ENCODE measurements at places on chromosomes 4 and X.

DNA sequence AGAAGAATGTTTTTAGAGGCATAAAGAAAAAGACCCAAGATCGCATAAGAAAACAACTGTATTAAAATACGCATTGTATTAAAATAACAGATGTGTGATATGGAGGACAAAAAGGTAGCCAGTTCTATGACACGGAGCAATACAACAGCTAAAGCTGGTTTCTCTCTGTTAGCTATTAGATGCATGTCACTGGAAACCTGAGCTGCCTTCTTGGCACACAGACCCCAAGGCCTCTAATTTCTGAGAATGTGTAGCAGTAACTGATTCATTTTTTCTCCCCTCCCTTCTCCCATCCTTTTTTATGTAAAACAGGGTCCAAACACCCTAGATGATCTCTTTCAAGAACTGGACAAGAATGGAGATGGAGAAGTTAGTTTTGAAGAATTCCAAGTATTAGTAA, 4.1 kb downstream of the S100G start:
- DNase-seq, result no peak

- no peak for DNase-seq
These were observed 516.8 kb upstream of the FAM241A start for GRCh38 chr4:111628437-111628836.

DNA sequence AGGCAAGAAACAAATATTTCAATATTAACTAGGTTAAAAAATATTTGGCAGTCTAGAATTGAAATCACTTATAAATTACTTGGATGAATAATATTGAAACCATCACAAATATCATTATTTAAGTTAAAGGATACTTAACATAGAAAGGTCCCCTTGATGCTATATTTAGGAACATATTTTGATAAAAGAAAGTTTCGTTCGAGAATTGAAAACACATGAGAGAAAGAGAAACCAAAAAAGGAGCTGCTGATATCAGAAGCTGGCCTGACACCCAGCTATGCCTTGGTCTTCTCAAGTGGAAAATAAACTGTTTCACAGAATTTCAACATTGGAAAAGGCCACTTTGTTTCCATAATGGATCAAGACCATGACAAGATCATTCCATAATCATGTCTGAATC, 762.4 kb downstream of the DMD start:
- no peak for DNase-seq

- no peak for DNase-seq
These were observed 1133.5 kb downstream of the FAT4 start for GRCh38 chr4:126448086-126448845.

DNA sequence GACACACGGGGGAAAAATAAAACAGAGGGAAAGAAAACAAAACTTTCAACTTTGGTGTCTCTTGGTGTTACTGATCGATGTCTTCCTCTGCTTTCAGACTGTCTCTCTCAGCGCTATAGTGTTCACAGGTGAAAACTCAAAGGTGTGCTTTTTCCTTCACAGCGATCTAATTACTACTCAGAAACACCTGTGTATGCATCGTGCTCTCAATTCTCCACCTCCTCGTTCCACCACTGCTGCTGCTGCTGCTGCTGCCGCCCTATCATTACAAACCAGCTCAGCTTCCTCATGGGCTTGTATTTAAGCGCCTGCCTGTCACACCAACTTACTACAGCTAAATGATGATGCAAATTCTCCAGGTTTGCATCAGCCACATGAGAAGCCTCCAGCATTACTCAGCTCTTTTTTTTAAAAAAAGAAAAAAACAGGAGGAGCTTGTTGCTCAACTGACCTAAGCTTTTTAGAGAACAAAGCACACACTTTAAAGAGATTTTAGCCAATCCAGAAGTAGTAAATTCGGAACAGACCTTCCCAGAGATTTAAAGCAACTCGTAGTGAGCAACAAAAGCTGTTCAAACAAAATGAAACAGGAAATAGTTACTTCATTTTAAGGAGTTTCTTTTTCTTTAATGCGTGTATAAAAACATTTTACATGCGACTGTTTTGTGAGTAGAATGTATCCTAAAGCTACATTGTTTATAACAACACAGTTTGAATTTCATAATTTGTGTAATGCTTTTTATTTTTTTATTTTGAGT, at the start of gene SLC7A11:
SLC7A11 (minus strand) TSS at position 274 of the 758 bp plus-strand sequence. CDS start 280 bp downstream, outside the sequence.
- DNase-seq, result peak; percentile 78

DNA sequence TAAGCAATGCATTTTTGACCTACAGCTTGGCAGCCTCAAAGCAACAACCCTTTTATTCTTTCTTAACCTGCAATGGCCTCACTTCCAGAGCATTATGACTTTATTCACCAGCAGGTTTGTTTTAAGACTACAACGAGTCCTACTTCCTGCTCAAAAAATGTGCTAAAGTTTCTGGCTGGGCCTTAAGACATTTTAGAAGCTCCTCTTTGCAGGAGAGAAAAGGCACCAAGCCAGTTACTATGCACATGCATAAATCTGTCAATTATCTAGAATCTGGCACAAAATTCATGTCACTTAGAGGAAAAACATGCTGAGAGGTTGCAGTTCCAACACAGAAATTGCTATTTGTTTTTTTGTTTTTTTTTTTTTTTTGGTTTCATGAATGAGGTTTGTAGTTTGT, 223.0 kb upstream of the EPHA5 start:
- no peak for DNase-seq

DNA sequence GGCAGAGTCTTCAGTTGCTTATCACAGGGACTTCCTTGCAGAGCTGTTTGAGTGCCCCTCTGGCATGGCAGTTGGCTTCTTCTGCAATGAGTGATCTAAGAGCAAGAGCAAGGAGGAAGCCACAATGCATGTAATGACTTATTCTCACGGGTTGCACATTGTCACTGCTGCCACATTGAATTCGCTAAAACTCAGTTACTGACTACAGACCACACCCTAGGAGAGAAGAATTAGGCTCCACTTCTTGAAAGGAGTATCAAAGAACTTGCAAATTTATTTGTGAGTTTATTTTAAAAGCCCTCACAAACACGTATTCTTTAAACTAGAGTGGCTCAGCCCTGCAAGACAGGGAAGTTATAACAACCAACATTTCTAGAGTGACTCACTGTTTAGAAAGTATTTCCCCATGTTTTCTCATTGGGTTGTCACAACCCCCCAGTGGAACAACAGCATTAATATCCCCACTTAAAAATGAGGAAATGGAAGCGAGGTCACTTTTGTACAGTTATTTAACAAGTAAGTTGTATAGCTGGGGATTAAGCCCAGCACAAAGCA, 32.4 kb upstream of the RBPJ start:
- no peak for DNase-seq

DNA sequence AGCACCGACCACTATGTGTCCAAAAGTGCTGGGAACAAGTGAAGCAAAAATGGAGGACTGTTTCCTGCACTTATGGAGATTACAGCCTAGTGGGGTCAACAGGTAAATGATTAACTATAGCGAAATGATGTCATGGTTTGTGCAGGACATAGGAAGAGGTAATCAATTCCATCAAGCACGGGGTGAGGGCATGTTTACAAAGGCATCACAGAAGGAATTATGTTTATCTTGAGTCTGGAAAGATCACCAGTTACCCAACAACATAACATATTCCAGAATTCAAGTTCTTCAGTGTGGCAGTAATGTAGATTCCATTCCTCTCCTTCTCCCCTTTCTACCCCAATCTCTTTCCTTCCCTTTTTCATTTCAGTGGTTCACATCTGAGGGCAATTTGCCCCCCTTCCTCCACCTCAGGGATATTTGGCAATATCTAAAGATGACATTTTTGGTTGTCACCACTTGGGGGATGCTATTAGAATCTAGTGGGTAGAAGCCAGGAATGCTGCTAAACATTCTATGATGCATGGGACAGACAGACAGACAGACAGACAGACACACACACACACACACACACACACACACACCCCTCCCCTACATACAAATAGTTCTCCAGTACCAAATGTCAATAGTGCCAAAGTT, 24.1 kb downstream of the FAM47E start:
- DNase-seq, result no peak

- DNase-seq, result no peak
These were observed 66.8 kb upstream of the LSM6 start for GRCh38 chr4:146108756-146109155.

GRCh38 chrX:45524805-45525204, 324.1 kb upstream of the DIPK2B start:
- DNase-seq, result no peak

- no peak for DNase-seq
These were observed 3.8 kb downstream of the G6PD start for GRCh38 chrX:154542723-154543424.

GRCh38 chr4:163988865-163989264, 494.4 kb downstream of the TMA16 start:
- DNase-seq, result peak; percentile 37

DNA sequence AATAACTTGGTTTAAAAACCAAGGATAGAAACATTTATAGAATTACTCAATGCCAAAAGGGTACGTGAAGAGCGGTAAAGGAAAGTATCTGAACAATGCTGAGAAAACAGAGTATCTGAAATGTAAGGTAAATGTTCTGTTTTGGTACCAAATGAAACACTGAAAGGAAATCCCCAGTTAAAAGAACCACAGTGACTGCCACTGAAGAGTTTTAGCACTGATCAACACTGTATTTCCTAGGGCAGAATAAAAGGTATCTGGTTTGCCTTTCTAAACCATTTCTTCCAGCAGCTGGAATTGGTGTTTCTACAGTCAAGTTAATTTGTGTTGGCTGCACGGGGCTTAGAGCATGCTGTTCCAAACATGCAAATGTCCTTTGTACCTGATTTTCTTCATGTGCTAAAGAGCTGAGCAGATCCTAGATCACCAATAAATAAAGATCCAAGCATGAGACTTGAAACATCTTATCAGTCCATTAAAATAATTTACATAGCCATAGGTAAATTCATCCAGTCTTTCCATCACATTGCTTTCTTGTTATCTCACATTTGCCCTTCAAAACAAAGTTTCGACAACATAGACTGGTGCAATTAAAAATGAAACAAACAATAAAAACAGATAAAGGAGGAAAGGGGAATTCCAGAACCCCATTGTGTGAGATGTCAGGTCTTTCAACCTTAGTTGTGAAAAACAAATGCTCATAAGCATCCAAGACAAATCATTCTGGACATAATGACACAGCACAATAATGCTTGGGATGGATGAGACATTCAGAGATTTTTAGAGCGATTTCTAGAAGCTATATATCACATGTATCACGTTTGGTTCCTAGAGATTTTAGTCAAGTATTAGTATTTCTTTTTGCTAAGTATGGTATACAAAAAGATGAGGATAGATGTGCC, 38.6 kb downstream of the MFAP3L start:
- DNase-seq, result no peak

- DNase-seq, result no peak
These were observed 241.5 kb downstream of the MAML3 start for GRCh38 chr4:139912445-139912844.

DNA sequence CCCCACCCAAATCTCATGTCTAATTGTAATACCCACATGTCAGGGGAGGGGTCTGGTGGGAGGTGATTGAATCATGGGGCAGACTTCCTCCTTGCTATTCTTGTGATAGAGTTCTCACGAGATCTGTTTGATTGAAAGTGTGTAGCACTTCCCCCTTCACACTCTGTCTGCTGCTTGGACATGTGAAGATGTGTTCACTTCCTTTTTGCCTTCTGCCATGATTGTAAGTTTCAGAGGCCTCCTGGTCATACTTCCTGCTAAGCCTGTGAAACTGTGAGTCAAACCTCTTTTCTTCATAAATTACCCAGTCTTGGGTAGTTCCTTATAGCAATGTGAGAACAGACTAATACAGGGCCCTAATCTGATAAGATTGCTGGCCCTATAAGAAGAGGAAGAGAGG, 1514.8 kb downstream of the RPA4 start:
- no peak for DNase-seq
